ENCODE measurements at places on chromosomes 13 and 19.

- no peak for DNase-seq
These were observed 6.6 kb downstream of the ANKRD10 start for GRCh38 chr13:110907951-110908898.

DNA sequence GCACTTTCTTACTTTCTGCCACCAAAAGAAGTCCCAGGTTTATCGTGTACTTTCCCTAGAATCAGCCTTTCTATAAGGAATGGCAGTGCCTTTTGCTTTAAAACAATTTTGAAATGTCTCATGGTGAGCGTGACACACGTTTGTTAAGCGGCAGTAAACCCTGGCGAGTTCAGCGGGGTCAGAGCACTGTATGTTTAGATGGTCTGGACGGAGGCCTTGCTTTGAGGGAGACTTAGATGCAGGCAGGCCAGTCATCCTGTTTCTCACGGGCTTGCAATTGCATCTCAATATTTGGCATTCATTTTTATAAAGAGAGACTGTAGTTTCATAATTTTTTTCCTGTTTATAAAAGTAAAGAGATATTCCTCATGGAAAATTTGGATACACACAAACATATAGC lies 96.4 kb downstream of the TNFRSF19 start:
- no peak for DNase-seq

DNA sequence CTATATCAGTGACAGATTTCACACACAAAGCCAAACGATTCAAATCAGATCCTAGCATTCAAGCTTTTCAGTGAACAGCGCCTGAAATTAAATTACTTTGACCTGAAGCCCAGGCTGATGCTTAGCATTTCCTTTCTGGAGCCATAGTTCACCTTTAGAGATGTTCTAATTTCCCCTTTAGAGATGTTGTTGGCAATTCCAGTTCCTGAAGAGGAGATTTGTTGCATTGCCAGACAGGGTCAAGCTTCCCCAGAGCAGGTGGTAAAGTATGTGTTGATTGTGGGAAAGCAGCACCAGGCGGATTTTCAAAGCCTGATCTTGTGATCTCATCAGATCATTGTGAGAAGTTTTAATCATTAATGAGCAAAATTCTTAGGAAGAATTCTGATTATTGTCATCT lies 609.8 kb upstream of the KLF12 start:
- DNase-seq = no peak

- no peak for DNase-seq
These were observed 1386.6 kb upstream of the PCDH9 start for GRCh38 chr13:68616600-68617222.

- DNase-seq = no peak
These were observed 62.1 kb downstream of the ZNF737 start for GRCh38 chr19:20503476-20503875.

DNA sequence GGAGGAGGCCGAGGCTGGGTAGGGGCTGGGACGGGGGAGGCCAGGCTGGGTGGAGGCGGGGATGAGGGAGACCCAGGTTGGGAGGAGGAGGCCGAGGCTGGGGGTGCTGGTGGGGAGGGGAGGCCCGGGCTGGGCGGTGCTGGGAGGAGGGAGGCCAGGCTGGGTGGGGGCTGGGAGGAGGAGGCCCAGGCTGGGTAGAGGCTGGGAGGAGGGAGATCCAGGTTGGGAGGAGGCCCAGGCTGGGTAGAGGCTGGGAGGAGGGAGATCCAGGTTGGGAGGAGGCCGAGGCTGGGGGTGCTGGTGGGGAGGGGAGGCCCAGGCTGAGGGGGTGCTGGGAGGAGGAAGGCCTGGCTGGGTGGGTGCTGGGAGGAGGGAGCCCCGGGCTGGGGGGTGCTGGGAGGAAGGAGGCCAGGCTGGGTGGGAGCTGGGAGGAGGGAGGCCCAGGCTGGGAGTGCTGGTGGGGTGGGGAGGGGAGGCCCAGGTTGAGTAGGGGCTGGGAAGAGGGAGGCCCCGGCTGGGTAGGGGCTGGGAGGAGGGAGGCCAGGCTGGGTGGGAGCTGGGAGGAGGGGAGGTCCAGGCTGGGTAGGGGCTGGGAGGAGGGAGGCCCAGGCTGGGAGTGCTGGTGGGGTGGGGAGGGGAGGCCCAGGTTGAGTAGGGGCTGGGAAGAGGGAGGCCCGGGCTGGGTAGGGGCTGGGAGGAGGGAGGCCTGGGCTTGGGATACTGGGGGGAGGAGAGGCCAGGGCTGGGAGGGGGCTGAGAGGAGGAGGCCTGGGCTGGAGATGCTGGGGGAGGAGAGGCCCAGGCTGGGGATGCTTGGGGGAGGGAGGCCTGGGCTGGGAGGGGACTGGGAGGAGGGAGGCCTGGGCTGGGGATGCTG lies 10.7 kb downstream of the TPGS1 start:
- DNase-seq = no peak

- DNase-seq = no peak
These were observed 172.0 kb downstream of the UQCRFS1 start for GRCh38 chr19:29040951-29041350.

DNA sequence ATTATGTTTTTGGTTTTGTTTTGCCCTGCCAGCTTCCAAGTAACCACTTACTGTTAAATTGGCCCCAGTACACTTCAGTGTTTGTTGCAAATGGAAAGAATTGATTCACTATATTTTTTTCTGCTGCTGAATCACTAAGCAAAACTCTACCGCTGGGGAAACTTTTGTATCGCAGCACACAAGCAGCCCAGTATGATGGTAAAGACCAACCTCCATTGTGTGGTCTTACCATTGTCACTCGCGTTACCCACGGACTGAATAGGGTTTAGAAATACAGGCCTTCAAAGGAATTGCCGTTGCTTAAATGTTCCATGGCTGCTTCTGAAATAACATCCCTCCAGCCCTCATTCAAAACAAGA lies 7.9 kb downstream of the SPATA13 start:
- DNase-seq = peak; percentile 44

GRCh38 chr13:112729408-112729807 lies 39.6 kb downstream of the ATP11A start:
- DNase-seq = no peak
